Stimulated activated CD8-positive, alpha-beta memory T cell treated with anti-CD3 and anti-CD28 coated beads, Interleukin-4, amount 100 ng/mL, for 48 hours (primary cell): ENCODE measurements at places on chromosomes 11 and 22.

- no peak for DNase-seq
These were observed 152.1 kb upstream of the ISX start for GRCh38 chr22:34913826-34914225.

DNA sequence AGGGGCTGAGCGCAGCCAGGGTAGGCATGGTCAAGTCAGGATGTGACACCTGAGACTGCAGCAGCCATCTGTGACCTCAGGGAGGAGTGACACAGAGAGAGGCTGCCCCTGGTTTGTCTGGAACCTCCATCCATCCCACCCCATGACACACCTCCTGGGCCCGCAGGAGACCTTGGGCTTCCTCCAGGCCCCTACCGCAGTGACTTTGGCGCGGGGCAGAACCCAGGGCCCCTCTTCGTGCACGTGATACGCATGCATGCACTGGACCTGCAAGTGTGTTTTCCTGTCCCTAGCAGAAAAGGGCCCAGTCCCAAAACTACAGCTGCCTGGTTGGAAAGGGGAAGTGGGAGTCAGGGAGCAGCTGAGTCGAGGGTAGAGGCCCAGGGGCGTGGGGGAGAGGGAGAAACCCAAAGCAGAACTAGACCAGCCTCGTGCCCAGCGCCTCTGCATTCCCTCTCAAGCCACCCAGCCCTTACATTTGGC, 7.9 kb upstream of the CYTH4 start:
- DNase-seq = no peak

DNA sequence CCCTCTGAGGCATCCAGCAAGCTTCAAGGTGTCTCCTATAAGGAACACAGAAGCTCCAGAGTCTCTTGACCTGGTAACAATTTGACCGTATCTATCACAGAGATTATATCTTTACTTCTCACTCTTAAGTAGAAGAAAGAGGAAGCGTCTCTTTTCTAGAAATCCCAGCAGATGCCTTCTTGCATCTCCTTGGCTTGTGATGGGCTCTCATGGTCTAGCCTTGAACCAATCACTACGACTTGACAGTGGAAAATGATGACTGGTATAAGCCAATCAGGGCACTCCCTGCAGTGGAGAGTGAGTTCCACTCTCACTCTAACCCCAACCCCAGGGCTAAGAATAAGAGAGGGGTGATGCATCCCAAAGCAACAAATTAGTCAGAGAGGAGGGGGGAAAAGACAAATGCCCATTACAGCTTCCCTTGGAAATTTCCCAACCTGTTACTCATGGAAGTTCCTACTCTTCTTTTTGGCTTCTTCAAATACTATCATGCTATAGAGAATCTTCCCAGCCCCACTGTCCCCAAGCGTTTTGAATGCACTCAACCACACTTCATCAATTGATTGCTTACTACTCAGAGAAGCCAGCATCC, 293.5 kb downstream of the MN1 start:
- DNase-seq = no peak

- DNase-seq = no peak
These were observed 9.4 kb downstream of the PHLDA2 start for GRCh38 chr11:2919837-2920236.

GRCh38 chr11:122162095-122162494, 46.1 kb upstream of the BLID start:
- no peak for DNase-seq

DNA sequence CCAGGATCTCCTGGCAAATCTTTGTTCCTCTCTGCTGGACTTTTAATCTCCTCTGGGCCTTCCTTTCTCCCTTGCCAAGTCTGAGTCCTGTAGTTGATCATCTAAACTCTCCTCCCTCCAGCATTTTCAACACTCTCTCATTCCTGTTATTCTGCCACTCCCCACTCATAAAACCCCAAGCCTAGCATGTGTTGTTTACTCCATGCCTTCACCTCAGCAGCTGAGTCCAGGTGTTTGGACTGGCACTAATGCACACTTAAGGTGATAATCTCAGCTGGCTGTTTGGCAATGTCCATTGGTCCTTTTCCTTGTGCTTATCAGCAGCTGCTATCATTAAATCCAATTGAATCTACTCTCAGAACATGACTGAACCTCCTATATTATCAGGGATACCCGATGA, 876.8 kb upstream of the TENM4 start:
- DNase-seq = no peak

GRCh38 chr22:46381142-46381541, 45.6 kb downstream of the TRMU start:
- DNase-seq = no peak

DNA sequence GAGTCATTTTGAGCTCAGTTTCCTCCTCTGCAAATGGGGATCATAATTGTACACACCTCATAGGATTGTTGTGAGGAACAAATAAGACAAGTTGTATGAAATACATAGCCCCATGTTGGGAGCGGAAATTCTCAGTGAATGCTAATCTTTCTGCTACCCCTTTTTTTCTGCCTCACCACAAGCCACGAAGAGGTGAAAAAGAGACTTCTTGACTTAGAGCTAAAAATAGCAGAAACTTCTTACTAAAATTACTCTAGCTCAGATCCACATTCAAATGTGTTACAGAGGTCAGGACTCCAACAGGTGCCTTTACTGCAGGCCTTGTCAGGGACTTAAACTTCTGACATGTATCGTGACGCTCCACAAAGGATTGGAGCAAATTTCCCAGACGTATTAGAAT, 128.5 kb downstream of the MIAT start:
- DNase-seq = no peak

DNA sequence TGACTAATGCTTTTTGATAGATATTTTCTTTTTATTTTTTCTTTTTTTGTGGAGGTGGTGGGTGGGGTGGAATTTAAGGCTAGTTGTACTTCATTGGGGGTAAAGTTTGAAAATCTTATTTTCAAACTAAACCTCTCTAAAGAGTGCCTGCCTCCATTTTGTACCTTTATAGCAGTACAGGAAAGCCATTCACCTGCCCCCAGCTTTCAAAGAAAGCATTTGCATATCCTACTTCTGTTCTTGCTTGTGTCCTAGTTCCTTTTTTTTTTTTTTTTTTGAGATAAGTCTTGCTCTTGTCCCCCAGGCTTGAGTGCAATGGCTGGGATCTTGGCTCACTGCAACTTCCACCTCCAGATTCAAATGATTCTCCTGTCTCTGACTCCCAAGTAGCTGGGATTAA, 766.2 kb upstream of the LRRC4C start:
- no peak for DNase-seq

GRCh38 chr11:107655602-107656001, 56.3 kb downstream of the SLN start:
- DNase-seq = no peak

- DNase-seq = no peak
These were observed 85.5 kb upstream of the PGR start for GRCh38 chr11:101215069-101215468.

GRCh38 chr11:3775736-3776406, 21.5 kb downstream of the NUP98 start:
- no peak for DNase-seq

GRCh38 chr11:106329273-106330018, 252.0 kb downstream of the AASDHPPT start:
- no peak for DNase-seq

DNA sequence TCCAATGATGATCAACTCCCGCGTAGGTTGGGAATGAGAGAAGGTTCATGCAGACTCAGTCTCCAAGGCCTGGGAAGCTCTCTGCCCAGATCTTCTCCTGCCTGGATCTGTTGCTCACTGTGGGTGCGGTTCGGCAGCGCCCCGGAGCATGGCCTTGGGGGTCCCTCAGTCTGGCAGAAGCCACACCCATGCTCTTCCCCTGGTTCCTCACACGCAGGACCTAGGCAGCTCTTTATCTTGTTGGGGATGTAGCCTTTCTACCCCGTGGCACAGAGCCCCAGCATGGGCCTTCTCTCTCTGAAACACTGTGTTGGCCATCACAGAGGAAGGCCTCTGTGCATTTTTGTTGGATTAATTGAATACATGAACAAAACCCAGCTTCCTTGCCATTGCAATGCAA, 1461.6 kb downstream of the BRD1 start:
- DNase-seq = no peak

GRCh38 chr11:115659061-115659963, 155.1 kb upstream of the CADM1 start:
- no peak for DNase-seq

GRCh38 chr11:65574109-65574810, 1.6 kb upstream of the EHBP1L1 start:
- DNase-seq = peak; percentile 95

DNA sequence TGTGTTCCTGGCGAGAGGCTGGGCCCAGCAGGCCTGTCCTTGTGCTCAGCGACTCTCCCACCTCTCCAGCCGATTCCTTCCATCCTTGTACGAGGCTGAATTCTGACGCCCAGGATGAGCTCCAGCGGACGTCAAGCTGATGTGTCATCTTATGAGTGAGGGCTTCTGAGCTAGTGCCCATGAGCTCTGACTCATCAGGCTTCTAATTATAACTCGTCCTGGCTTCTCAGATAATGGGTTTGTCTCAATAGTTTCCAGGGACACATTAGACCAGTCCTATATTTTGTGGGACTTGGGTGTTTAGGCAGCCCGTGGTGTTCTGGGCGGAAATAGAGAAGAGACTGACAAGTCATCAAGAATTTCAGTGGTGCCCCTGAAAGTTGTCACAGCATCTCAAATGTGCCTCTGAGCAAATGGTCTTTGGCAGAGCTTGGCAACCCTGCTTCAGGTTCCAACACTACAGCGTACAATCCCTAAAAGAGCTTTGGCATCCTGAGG, 108.2 kb upstream of the CD44 start:
- no peak for DNase-seq

DNA sequence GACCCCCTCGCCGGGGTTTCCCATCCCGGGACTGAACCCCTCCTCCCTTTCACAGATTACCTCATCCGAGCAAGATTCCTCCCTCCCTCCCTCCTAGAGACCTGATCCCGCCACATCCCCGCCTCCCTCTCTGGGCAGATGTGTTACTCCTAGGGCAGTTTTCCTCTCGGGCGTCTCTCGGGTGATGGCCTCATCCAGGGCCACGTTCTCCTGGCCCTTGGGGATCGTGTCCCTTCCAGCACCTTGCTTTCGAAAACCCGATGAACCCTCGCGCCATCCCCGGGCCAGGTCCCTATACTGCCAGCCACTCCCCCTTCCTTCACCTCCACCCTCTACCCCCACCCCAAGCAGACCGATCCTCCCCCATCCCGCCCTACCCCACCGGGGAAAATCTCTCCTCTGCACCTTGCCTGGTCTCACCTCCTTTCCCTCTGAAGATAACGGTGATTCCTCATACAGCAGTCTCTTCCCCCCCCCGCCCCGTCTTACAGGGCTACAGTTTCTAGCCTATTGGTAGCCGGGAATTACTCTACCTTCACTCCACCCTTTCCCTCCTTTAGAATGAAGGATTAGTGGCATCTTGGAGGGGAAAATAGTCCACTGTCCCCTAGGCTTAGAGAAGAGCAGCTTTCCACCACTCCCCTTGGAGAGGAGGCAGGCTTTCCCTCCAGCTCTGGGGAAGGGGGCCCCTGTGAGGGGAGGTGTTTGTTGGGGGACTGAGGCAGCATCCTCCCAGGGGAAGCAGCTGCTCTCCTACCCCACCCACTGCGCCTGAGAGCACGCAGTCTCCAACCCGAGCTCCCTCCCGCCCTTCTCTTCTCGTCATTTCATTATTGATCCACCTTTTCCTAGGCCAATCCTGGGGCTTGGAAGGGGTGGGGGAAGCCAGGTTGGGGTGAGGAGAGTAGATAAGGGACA, 1.2 kb downstream of the KMT2A start:
- DNase-seq = peak; percentile 61

DNA sequence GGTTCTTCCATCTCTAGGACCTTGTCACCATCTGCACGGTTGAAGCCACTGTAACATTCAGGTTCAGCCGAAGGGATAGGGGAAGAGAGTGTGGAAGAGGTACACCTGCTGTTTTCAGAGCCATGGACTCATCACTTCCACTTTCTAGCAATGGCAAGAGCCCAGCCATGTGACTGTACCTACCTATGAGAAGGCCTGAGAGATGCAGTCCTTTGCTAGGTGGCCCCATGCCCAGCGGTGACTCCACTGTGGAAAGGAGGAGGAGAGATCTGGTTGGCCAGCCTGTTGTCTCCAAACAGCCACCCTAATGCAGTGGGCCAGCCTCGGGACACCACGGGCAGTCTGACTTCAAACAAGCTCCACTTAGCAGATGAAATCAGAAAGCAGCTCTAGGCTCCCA, 16.0 kb downstream of the RASD2 start:
- DNase-seq = no peak

- no peak for DNase-seq
These were observed 6.0 kb upstream of the RPL3 start for GRCh38 chr22:39325392-39325932.

DNA sequence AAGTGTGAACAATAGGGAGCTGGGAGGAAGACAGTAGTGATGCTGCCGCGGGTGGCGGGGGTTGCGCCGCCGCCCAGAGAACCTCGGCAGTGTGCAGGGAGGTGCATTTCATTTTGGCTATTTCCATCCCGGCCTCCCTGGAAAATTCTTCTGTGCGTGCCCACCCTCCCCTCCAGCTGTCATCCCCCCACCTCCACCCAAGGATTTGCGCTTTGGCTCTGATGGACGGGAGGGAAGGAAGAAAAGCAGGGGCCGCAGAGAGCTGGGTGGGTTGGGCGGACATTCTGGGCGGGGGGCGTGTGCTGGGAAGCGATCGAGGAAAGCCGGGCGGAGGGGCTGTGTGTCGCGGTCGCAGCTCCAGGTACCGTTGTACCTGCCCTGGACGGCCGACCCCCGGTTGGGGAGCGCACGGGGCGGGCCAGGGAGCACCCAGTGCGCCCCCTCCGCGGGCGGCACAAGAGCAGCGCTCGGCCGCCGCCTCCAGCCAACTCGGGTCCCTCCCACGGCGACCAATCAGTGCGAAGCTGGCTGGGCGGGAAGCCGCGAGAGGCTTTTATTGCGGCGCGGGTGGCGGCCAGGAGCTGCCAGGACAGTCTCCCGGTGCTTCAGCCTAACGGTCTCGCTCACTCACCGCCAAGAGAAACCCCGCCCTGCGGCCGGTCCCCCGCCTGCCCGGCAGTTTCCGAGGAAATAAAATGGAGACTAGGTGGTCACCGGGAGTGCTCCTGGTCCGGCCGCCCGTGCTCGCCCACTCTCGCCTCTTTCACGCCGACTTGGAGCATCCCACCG, 1.6 kb downstream of the NCAM1 start:
- DNase-seq = no peak

GRCh38 chr11:80107415-80107814, 666.6 kb upstream of the TENM4 start:
- DNase-seq = no peak

- DNase-seq = no peak
These were observed 899 bp upstream of the RAB30 start for GRCh38 chr11:83072350-83073242.

GRCh38 chr22:39522567-39523300, 2.4 kb downstream of the ATF4 start:
- peak; percentile 49 for DNase-seq

GRCh38 chr11:6397636-6398035, 7.4 kb downstream of the SMPD1 start:
- DNase-seq = no peak
